CD8-positive, alpha-beta T cell (primary cell): ENCODE measurements at places on chromosomes 1 and 21. TPM values are rescaled to one million over a fixed set of nuclear protein-coding genes. Genes with fewer than 3 reads are reported as not detected.

The OLIG2 gene
- not detected for total RNA-seq

The IVNS1ABP gene
- 227 TPM for total RNA-seq

The SLC22A15 gene
- total RNA-seq = 0.16 TPM

The BRDT gene
- 0.11 TPM for total RNA-seq

The LMOD1 gene
- total RNA-seq = not detected

The TRIM46 gene
- total RNA-seq = 1.1 TPM

The MINDY1 gene
- 2.2 TPM for total RNA-seq

The FAM72A gene
- total RNA-seq = not detected

The ASAP3 gene
- total RNA-seq = 1.0 TPM

The NBPF8 gene
- 32.6 TPM for total RNA-seq

The TIMM17A gene
- 66.6 TPM for total RNA-seq

The PLXNA2 gene
- 1.9 TPM for total RNA-seq

The C1orf167 gene
- total RNA-seq = not detected

The MTARC1 gene
- total RNA-seq = not detected

The POU3F1 gene
- 1.0 TPM for total RNA-seq

The CELA3B gene
- not detected for total RNA-seq

The ACBD6 gene
- total RNA-seq = 23.4 TPM

The CLDN17 gene
- total RNA-seq = not detected

The C8A gene
- total RNA-seq = not detected

The GPR25 gene
- total RNA-seq = 1.7 TPM

The NPPA gene
- not detected for total RNA-seq

The CR2 gene
- total RNA-seq = 5.2 TPM

The OR2T29 gene
- total RNA-seq = not detected

The GATAD2B gene
- total RNA-seq = 52.1 TPM

The SMPDL3B gene
- total RNA-seq = not detected

The LCE1E gene
- total RNA-seq = not detected

The RAB7B gene
- not detected for total RNA-seq

The AMPD1 gene
- total RNA-seq = not detected

The FCAMR gene
- not detected for total RNA-seq

The SVBP gene
- total RNA-seq = 17.6 TPM

The SLC66A1 gene
- 2.1 TPM for total RNA-seq

The GCLM gene
- total RNA-seq = 6.4 TPM

The PLD5 gene
- total RNA-seq = not detected

The STRIP1 gene
- 109 TPM for total RNA-seq

The NPPB gene
- total RNA-seq = not detected
